HCT116 (cell line): ENCODE measurements at places on chromosomes 6 and 20. TPM values are rescaled to one million over a fixed set of nuclear protein-coding genes. Genes with fewer than 3 reads are reported as not detected.

GRCh38 chr6:84508981-84509380 lies 255.4 kb downstream of the TBX18 start:
- DNase-seq, result no peak
- H3K4me1 ChIP-seq, result no peaks in the 10 kb centered on the region
- no peak overlapping the region for H3K4me3 ChIP-seq
- no peaks in the 10 kb centered on the region for H3K36me3 ChIP-seq
- H3K27me3 ChIP-seq, result no peaks in the 10 kb centered on the region

The FERMT1 gene
- total RNA-seq, result 34.9 TPM

The PAX1 gene
- not detected for total RNA-seq

GRCh38 chr20:38152621-38153221 lies 12.3 kb downstream of the TGM2 start:
- no peak overlapping the region for H3K27ac ChIP-seq
- no peaks in the 10 kb centered on the region for H3K4me1 ChIP-seq
- DNase-seq, result no peak

DNA sequence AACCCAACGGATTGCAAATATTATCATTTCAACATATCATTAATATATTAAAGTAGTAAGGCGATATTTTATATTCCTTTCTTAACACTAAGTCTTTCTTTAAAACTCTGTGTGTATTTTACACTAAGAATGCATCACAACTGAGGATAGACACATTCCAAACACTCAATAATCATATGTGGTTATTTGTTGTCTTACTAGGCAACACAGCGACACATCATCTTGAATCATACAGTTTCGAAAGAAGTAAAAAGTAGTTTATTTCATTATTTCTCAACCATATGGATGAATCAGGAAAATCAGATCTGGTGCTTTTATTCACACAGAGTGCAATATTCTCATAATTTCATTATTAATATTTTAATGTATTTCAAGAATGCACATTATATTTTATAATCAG lies 662.4 kb downstream of the EPHA7 start:
- no peaks in the 10 kb centered on the region for H3K36me3 ChIP-seq
- DNase-seq, result no peak
- no peak overlapping the region for H3K4me3 ChIP-seq
- H3K27ac ChIP-seq, result no peak overlapping the region
- H3K4me1 ChIP-seq, result no peaks in the 10 kb centered on the region
- no peaks in the 10 kb centered on the region for H3K27me3 ChIP-seq
